T-helper 17 cell (primary cell): ENCODE measurements at places on chromosomes 2 and 18. TPM values are rescaled to one million over a fixed set of nuclear protein-coding genes. Genes with fewer than 3 reads are reported as not detected.

The SPDYA gene
- total RNA-seq, result 18.7 TPM

DNA sequence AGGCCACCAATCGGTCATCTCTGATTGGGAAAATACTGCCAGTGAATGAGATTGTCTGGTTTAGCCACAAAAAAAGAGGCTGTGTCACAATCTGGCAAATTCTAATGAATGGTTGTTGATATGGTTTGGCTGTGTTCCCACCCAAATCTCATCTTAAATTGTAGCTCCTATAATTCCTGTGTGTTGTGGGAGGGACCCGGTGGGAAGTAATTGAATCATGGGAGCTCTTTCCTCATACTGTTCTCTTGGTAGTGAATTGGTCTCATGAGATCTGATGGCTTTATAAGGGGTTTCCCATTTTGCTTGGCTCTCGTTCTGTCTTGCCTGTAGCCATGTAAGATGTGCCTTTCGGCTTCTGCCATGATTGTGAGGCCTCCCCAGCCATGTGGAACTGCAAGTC lies 838.3 kb downstream of the SLC4A3 start:
- H3K27ac ChIP-seq, result no peak overlapping the region
- H3K4me3 ChIP-seq, result no peak overlapping the region
- H3K36me3 ChIP-seq, result no peaks in the 10 kb centered on the region
- no peak for DNase-seq
- H3K4me1 ChIP-seq, result no peaks in the 10 kb centered on the region
- H3K27me3 ChIP-seq, result peaks cover 10% of the 10 kb centered on the region

The FOXI3 gene
- not detected for total RNA-seq

The CAVIN2 gene
- 6.1 TPM for total RNA-seq

The RTKN gene
- total RNA-seq, result 0.57 TPM

The SCYGR5 gene
- not detected for total RNA-seq

The FIGN gene
- not detected for total RNA-seq

The IL36G gene
- not detected for total RNA-seq

The EPB41L3 gene
- total RNA-seq, result 1.9 TPM

The TFCP2L1 gene
- total RNA-seq, result 0.02 TPM

- H3K27ac ChIP-seq, result no peak overlapping the region
- no peak overlapping the region for H3K4me3 ChIP-seq
- H3K27me3 ChIP-seq, result no peaks in the 10 kb centered on the region
- H3K4me1 ChIP-seq, result no peaks in the 10 kb centered on the region
- no peaks in the 10 kb centered on the region for H3K36me3 ChIP-seq
- no peak for DNase-seq
These were observed 594.3 kb downstream of the STK39 start for GRCh38 chr2:167653131-167653530.

The NEMP2 gene
- 12.7 TPM for total RNA-seq

GRCh38 chr2:173891315-173892037 lies 73.7 kb downstream of the SP3 start:
- peaks cover 7% of the 10 kb centered on the region for H3K4me1 ChIP-seq
- H3K27me3 ChIP-seq, result peaks cover 13% of the 10 kb centered on the region
- no peak overlapping the region for H3K4me3 ChIP-seq
- no peaks in the 10 kb centered on the region for H3K36me3 ChIP-seq

GRCh38 chr18:5759194-5759593 lies 136.1 kb downstream of the TMEM200C start:
- H3K36me3 ChIP-seq, result peaks cover 2% of the 10 kb centered on the region
- H3K27ac ChIP-seq, result no peak overlapping the region
- peaks cover 22% of the 10 kb centered on the region for H3K27me3 ChIP-seq
- DNase-seq, result no peak

The ALK gene
- not detected for total RNA-seq

DNA sequence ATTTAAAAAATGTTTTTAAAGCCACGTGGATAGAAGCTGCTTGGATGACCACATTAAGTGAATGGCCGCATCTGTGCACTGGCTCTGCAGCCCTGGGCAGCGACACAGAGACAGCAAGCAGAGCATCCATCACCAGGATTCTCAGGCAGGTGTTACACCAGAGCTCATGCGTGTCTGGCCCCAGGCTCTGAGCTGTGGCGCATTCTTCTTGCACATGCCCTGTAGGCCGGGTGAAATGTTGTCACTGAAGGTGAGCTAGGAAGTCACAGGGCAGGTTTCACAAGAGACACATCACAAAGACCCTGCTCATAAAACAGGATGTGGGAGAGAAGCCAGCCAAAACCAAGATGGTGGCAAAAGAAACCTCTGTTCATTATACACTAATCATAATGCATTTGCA lies 8.4 kb upstream of the PXDN start:
- H3K4me3 ChIP-seq, result no peak overlapping the region
- H3K36me3 ChIP-seq, result no peaks in the 10 kb centered on the region
- peaks cover 39% of the 10 kb centered on the region for H3K27me3 ChIP-seq
- no peak for DNase-seq
- no peak overlapping the region for H3K27ac ChIP-seq

DNA sequence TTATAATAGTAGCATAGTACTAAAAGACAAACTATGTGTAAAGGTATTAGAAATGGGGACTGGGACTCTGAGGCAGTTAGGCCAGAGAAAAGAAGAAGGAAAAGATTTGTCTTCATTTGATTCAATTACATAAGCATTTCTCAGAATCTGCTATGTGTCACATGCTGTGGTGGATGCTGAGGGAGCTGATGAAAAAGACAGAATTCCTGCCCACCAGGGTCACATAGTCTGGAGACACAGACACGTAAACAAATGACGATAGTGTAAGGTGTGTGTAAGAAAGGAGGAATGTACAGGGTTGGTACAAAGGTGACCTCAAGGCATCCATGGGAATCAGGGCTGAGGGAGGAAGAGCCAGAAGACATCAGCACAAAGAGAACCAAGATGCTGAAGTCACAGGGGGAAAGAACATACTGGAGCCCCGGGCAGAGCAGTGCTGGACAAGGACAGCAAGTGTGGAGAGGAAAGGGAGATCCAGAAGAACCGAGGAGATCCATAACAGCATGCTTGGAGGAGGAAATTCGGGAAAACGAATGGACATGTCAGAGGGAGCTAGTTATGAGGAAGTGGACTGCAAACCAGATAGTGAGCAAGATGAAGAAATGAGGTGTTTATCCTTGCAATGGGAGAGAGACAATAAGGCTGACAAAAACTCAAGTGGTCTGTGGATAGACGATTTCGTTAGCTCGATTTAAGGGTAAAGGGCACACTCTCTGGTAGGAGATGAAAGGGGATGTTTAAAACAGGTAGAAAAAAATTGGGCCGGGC lies 1.2 kb upstream of the MAPRE3 start:
- H3K27ac ChIP-seq, result peak overlapping the region; percentile 93
- peaks cover 23% of the 10 kb centered on the region for H3K4me1 ChIP-seq
- peaks cover 8% of the 10 kb centered on the region for H3K36me3 ChIP-seq
- peaks cover 41% of the 10 kb centered on the region for H3K27me3 ChIP-seq

GRCh38 chr2:53896864-53897263 lies 37.1 kb upstream of the GPR75 start:
- peaks cover 9% of the 10 kb centered on the region for H3K36me3 ChIP-seq
- H3K4me1 ChIP-seq, result peaks cover 5% of the 10 kb centered on the region
- no peak for DNase-seq
- peak overlapping the region; percentile 60 for H3K27ac ChIP-seq
- no peak overlapping the region for H3K4me3 ChIP-seq

The SERPINB11 gene
- not detected for total RNA-seq

The VWA3B gene
- total RNA-seq, result not detected

GRCh38 chr2:9738535-9739496 lies 104.5 kb upstream of the TAF1B start:
- H3K4me3 ChIP-seq, result peak overlapping the region; percentile 87
- peak overlapping the region; percentile 93 for H3K27ac ChIP-seq
- no peaks in the 10 kb centered on the region for H3K27me3 ChIP-seq
- peaks cover 41% of the 10 kb centered on the region for H3K4me1 ChIP-seq
